ENCODE measurements at places on chromosomes 2 and 18. TPM values are rescaled to one million over a fixed set of nuclear protein-coding genes. Genes with fewer than 3 reads are reported as not detected.

The LYG2 gene
- not detected for total RNA-seq

The DAW1 gene
- total RNA-seq: 0.16 TPM

The REG1B gene
- not detected for total RNA-seq

The TRIP12 gene
- total RNA-seq: 276 TPM

The ZNF804A gene
- 4.7 TPM for total RNA-seq
